ENCODE measurements at places on chromosomes 6 and 20. TPM values are rescaled to one million over a fixed set of nuclear protein-coding genes. Genes with fewer than 3 reads are reported as not detected.

DNA sequence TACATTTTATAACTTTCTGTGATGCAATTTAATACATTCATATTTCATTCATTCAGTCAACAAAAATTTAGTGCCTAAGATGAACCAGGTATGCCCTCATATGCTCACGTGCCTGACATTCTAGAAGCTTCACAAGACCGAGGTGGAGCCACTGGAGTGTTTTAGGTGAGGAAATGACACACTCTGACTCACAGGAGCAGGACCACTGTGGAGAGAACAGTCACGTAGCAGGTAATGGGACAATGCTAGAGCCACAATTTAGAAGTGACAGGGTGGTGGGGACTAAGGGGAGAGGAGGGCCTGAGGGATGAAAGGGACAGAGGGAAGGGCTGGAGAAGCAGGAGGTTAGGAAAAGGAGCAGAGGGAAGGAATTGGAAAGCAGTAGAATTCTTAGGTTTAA lies 17.6 kb upstream of the HLA-A start:
- DNase-seq, result no peak

GRCh38 chr20:21303872-21304586 lies 898 bp downstream of the XRN2 start:
- DNase-seq, result no peak

GRCh38 chr6:12047792-12048432 lies 35.8 kb downstream of the HIVEP1 start:
- DNase-seq, result no peak

The CD164 gene
- 214 TPM for total RNA-seq

The GUCA1A gene
- total RNA-seq, result 1.5 TPM
